ENCODE measurements at places on chromosomes 3 and 15.

GRCh38 chr3:76668653-76669052 is 371.2 kb upstream of the ROBO2 start:
- no peak for DNase-seq

- no peak for DNase-seq
These were observed 674.5 kb upstream of the NECTIN3 start for GRCh38 chr3:110397115-110397514.

GRCh38 chr15:31379042-31379441 is 52.4 kb downstream of the KLF13 start:
- no peak for DNase-seq

DNA sequence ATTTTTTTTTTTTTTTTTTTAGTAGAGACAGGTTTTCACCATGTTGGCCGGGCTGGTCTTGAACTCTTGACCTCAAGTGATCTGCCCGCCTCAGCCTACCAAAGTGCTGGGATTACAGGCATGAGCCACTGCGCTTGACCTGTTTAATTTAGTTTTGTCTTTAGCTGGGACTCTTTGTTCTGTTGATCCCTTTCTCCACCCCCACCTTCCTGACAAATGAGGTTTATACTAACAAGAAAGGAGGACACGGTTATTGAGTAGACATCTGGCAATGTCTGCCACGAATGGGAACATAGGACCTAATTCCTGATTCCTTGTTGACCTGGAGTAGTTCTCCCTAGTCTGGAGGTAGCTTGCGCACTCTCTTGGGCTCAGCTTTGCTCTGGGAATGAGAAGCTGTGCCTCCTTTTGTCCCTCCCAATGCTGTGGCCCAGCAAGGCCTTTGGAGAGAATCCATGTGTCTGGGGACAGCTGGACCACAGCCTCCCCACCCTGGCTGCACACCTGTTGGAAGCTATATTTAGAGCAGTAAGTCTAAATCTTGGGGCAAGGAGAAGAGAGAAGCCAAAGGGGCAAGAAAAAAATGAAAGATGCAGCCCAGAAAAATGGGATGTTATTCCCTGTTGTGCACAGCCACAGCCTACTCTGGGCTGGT is 53.2 kb upstream of the ADPGK start:
- DNase-seq: no peak

- DNase-seq: no peak
These were observed 83.8 kb downstream of the PTPRG start for GRCh38 chr3:61645148-61645547.

GRCh38 chr3:101151286-101151913 is 158.2 kb upstream of the ABI3BP start:
- DNase-seq: no peak

Data from RKO (cell line).